ENCODE measurements at places on chromosomes 4 and X.

DNA sequence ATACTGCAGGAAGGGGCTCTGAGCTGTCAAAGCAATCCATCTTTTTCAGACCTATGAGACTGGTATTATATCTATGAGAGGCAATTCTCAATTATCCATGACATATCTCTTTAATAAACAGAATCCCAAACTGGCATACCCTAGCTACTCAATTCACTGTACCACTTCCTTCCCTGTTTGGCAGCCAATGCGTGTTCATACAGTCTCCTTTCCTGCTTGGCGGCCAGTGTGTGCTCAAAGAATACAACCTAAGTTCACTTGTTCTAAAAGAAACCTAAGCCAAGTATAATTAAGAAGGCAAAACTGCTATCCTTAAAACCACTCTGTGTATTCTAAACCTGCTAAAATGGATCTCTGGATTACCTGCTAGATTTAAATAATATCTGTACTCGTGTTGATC is 38.3 kb downstream of the ARHGEF9 start:
- no peak for DNase-seq

DNA sequence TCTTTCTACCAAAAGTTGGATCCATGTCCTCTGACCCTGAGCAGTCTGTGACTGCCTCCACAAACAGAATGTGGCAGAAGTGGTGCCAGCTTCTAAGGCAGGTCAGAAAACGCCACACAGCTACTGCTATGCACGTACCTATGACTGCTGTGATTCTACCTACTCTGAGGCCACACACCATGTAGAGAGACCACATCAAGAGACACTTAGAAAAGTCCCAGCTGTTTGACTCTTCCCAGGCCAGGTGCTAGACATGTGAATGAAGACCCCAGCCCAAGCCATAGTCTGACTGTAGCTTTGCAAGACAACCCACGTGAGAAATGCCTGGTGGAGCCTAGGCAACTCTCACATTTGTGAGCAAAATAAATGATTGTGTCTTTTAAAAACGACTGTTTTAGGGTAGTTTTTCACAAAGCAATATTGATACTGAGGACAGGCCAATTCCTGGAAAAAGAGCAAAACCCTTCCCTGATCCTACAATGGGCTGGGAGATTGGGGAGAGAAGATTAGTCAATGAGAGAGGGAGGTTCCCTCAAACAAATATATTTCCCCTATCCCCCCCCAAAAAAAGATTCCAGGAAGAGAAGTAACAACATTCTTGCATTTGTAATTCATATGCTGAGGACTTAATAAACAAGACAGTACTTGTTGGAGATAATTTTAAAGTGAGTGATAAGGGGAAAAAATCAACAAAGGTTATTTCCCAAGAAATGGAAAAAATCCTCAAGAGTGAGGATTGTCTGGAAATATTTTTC is 33.3 kb downstream of the FRYL start:
- DNase-seq, result no peak

- DNase-seq, result no peak
Observed at GRCh38 chr4:180081072-180081471, 2162.1 kb upstream of the TENM3 start.

GRCh38 chrX:14916017-14916674 is 42.9 kb downstream of the MOSPD2 start:
- no peak for DNase-seq

DNA sequence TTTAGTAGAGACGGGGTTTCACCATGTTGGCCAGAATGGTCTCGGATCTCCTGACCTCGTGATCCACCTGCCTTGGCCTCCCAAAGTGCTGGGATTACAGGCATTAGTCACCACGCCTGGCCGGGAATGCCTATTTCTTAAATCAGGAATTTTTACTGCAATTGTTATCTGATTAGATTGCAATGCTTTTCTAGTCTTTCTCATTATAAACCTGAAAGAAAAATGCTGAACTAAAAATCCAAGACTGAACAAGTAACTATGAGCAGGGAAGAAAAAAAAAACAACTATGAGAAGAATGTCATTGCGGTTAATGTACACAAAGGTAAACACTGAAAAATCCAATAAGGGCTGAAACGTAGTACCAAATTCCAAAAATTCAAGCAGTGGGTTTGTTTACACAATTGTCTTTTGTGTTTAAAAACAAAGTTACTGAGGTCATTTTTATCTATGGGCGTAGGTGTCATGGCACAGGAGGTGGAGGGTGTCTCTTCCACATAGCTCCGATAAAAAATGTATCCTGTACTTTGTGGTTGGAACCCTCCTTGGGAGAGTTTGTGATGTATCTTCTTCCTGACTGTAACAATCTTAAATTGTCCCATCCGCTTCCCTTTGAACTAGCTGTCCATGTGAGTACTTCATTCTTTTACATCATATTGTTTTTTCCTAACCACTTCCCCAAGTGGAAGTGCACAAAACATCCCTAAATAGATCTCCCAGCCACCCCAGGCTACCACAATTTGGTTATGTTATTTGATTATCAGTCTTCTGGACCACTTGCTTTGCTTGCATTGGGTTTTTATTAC is 11.1 kb upstream of the TMEM156 start:
- DNase-seq, result no peak

DNA sequence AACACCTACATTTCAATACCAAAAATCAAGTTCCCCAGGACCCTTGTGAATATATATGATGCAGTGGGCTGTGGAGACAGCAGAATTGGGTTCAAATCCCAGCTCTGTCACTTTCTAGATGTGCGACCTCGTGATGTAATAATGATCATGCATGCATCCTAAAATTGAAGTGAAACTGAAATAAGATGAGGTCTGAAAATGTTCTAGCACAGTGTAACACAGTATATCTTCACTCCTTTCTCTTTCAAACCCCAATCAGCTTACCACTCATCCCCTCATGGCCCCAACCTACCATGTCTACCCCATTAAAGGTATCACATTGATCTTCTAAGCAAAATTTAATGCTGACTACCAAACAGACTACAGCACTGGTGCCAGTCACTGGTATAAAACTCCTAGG is 69.9 kb upstream of the BRS3 start:
- DNase-seq, result no peak

DNA sequence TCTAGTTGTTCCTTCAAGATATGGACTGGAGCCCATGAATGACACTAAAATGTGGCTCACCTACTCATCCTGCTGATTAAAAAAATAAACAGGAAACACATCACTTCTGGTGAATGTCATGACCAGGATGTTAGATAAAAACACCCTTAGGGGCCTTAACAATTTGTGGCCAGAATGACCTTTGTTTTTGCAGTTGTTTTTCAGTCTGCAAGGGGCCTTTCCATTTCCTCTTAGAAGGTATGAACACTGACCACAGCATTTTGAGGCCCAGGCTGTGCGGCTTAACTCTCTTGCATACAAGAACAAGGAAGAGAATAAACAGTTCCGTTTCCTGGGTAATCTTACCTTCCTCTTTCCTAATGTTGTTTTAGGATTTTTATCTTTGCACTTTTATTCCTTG is 113.2 kb downstream of the IL1RAPL2 start:
- DNase-seq, result no peak

DNA sequence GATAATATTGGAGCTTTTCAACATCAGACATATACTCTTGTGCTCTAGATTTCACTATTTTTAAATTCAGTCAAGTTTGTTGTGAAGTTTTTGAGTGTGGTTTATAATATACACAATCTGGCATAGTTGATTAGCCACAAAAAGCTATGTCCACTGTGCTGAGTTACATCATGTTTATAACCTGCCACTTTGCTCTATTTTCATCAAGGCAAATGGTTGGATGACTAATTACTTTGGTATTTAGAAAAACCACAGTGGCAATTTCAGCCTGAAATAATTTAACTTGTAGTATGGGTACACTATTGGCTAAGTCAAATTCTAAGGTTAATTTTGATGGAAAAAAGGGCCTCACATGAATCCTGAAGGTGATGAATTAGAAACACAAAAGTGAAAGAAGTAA is 262.6 kb downstream of the C4orf33 start:
- DNase-seq, result no peak
